NCI-H1417 (cell line): ENCODE measurements at places on chromosomes 6 and 20.

DNA sequence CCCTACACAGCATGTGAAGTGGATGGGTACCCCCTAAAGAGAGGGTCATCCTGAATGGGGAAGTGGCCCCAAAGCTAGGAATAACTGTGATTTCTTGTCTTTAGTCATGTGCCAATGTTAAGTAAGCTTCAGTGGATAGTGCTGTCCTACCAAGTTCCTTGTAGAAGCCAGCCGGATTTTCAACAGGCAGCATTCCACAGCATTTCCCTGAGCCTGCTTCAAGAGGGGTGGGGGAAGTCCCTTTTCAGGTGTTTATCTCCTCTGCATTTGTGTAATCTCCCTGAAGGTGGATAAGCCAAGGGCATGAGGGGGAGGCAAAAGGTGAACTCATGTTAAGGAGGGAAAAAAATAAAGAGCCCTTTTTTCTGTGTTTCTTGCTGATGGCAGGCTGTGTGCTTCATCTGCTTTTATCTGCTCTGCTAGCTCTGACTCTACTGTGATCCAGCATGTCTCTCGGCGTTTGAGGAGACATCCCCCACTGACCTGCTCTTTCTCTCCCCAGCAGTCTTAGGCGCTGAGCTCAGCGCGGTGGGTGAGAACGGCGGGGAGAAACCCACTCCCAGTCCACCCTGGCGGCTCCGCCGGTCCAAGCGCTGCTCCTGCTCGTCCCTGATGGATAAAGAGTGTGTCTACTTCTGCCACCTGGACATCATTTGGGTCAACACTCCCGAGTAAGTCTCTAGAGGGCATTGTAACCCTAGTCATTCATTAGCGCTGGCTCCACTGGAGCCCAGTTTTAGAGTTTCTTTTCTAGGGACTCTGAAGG lies 1.9 kb downstream of the EDN1 start:
- DNase-seq: no peak

DNA sequence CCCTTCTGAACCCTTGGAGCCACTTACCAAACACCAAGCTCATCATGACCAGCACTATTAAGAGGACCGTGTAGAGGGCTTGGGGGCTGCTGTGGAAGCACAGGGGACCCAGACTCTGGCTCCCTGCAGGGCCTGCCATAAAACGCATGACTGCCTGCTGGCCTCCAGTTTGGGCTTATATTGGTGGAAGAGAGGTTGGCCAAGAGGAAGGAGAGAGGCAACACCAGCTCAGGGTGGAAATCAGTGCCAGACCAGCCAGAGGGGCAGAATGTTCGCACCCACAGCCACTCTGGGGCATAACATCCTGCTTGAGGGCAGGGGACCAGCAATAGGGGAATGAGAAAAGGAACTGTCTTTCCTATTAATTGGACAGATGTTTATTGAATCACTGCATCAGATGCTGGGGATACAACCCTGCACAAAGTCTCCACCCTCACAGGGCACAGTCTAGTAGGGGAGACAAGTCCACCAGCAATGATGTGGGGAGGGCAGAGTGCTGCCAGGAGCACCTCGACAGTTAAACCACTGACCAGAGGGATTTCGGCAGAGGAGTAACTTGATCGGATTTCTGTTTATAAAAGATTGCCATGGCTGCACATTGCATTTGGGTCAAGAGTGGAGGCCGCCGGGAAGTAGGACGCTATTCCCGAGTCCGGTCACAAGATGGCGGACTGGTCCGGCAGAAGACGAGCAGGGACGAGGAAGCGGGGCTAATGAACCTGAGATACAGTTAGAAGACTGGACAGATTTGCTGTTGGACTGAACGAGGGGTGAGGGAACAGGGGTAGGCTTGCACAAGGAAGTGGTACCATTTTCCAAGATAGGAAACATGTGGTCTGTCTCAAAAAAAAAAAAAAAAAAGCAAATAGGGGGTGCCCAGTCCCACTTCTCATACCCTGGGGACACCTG lies at the start of gene LY6G5C:
Gene LY6G5C, minus strand, starts transcription at position 842 of the 909 bp plus-strand sequence. Its CDS starts 694 bp downstream, at position 148.
- DNase-seq: peak; percentile 68

GRCh38 chr6:169618526-169619490 lies 83.0 kb downstream of the WDR27 start:
- DNase-seq: no peak

- DNase-seq: no peak
These were observed 426.9 kb upstream of the RNF217 start for GRCh38 chr6:124535299-124535698.

GRCh38 chr6:108838101-108838717 lies 10.0 kb upstream of the ARMC2 start:
- DNase-seq: no peak

GRCh38 chr6:120274547-120274946 lies 925.0 kb upstream of the MAN1A1 start:
- no peak for DNase-seq

DNA sequence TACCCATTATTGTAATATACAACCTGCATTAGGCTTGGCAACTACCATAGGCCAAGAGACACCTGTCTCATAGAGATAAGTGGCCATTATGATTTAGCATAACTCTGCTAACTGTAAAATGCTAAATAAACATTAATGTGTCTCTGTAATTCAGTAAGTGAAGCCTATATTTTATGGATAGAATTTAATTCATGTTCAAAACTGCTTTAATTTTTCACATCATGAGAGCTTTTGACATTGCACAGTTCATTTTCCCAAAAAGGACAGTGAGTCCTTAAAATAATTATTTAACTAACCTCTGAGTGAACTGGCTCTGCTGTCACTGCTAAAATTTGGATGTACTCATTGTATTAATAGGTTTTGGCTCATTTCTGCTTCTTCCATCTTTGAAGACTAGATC lies 41.4 kb upstream of the TMX4 start:
- DNase-seq: no peak

GRCh38 chr6:99780556-99780885 lies 173.9 kb downstream of the PRDM13 start:
- DNase-seq: no peak

DNA sequence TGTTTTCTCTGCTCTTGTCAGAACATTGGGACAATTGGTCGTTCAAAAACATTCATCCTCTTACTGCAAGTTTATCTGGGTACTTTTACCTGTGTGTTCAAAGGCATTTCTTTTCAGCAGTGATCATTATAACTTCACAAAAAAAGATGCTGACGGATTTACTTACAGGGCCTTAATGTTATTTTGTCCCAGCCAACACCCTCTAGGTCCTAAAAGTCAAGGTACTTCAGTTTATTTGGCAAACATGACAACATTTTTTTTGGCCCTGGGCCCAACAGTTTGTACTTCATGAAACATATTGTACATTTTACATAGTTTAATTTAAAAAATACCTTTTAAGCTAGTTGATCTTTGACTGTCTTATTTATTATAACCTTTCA lies 241.2 kb upstream of the TAB2 start:
- no peak for DNase-seq

DNA sequence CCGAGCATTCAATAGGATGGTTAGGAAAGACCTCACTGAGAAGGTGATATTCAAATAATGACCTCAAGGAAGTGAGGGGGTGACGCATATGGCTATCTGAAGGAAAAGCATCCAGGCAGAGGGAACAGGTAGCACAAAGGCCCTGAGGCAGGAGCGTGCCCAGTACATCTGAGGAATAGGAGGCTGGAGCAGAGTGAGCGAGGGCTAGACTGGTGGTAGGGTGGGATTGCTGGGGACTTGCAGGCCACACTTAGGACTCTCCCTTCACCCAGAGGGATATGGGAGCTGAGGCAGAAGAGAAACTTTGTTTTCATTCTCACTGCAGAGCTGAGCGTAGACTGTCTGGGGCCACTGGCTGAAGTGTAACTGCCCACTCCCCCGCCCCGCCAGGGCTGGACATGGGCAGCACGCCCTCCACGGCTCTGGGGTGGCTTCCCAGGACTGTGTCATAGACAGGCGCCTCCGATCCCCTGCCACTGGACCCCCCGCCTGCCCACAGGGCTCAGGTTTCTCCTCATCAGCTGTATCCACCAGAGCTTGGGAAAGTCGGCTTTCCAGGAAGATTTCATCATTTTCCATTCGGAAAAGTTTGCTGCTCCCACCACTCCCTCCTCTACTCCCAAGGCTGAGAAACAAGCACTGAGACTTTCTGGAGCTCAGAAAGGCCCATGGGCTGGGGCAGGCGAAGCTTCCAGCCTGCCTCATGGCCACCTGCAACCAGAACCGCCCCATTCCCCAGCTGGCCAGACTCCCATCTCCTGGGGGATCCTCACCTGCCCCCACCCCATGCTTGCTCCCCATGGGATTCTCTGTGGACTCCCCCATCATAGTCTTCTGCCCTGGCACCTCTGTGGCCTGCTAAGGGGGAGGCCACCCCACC lies 142.6 kb downstream of the MRPL14 start:
- no peak for DNase-seq
